ENCODE measurements at places on chromosomes 4 and X. TPM values are rescaled to one million over a fixed set of nuclear protein-coding genes. Genes with fewer than 3 reads are reported as not detected.

DNA sequence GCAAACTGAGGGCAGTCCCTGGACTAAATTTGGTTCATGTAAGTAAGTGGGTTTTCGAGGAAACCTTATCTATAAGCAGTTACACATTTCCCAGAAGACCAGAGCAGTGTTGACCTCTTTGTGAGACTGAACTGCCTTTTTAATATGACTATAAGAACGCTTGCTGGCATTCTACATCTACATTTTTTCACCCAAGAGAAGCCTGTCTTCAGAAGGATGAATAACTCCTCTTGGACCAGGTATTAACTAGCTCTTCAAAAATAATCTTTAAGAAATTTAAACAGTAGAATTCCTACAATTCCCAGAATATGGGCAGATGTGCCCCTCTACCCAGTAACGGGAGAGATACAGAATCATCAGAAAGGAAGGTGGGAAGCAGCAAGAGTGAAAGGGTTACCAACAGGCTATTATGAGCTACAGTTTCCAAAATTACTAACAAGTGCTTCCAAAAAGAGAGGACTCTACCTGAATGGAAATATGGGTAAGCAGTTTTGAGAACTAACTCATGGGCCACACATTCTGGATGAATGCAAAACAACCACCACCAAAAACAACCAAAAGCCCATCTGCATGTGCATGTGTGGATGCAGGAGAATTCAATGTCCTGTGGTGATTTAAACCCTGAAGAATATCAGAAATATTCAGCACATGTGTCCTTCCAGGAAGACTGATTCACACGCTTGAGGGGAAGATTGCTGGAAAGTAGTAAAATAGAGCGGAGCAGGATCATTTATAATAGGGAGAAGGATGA lies 17.4 kb downstream of the BBS12 start:
- no peak for DNase-seq

DNA sequence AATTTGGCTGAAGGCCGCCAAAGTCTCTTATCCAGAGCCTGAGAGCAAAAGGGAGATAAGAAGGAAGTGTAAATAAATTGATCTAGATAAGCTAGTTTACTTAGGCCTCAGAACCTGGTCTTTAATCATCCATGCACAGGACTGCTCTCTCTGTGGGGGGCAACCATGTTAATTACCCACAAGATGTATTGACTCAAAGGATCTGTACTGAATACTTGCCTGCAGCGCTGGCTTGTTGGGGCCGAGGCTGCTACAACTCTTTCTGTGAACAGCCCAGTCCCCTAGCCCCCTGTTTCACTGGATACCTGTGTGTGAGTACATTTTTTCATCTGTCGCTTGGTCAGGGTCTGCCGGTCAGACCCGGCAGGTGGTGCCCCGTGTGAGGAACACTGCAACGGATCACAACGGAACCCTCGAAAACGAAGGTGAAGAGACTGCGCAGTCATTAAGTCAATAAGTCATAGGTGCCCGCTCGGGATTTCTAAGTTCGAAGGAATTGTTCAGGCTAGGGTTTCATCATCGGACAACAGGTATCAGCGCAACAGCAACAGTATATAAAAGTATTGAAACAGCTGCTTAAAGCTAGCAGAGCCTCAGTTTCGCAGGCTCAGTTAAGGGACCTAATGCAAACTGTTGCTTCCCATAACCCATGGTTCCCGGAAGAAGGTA lies 8.3 kb downstream of the MAGEA11 start:
- DNase-seq: peak; percentile 20

- DNase-seq: no peak
These were observed 37.7 kb upstream of the FAT1 start for GRCh38 chr4:186761393-186761792.

GRCh38 chr4:16155528-16156169 lies 70.6 kb downstream of the TAPT1 start:
- no peak for DNase-seq

DNA sequence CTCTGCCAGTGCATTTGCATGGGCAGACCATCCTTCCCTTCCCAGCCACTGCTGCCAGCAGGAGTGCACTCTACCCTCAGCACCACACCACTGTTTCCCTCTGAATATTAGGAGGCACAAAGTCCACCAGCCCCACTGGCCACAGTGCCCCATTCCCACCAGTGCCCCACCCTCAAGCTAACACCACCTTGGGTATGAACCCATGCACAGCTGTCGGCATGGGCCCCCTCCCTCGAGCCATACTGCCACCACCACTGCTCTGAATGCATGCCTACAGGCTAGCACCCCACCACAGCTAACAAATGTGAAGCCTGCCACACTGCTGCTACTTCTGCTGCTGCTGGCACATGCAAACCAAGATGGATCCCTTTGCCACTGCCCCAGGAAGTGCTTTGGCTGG lies 810.4 kb downstream of the TRAM1L1 start:
- no peak for DNase-seq

DNA sequence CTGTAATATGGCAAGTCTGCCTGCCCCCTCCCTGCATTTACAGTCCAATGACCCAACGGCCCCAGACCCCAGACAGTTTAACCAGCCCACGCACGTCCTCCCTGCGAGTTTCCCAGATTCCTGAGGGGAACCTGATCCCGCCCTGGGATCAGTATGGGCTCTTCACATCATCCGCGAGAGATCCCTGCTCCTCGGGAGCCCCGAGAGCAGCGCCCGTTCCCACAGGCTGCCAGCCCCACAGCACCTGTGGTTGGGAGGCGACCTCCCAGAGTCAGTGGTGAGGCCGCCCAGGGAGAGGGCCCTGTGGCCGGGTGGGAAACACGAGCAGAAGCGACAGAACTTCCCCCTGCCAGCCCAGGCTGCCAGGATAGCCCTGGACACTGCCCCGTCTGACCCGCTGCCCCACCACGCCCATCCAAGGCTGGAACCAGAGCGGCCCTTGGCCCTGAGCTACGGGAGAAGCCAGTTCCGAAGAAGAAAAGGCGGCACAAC lies 32.8 kb downstream of the TSC22D3 start:
- DNase-seq: no peak

DNA sequence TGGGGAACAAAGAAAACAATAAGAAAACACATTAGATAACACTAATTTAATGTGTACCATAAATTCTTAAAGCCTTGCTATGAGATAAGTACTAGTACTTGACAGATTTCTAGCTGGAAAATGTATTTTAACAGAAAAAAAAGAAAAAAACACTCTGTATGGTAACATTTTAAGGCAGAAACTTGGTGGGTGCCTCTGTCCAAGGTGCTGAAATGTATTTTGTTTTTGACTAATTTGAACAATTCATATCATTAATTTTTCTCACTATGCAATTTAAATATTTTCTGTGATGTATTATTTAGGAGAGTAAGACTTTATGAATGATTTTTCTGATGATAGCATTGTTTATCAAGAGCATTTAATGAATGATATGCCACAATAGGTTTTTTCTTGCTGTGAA lies 107.5 kb downstream of the GABRG1 start:
- peak; percentile 16 for DNase-seq

GRCh38 chr4:2248821-2249261 lies 6.9 kb upstream of the HAUS3 start:
- peak; percentile 3 for DNase-seq

- no peak for DNase-seq
These were observed 1567.9 kb downstream of the ARAP2 start for GRCh38 chr4:34676400-34676799.

- no peak for DNase-seq
These were observed 18.8 kb downstream of the IL3RA start for GRCh38 chrX:1355131-1356046.

- no peak for DNase-seq
These were observed 38.8 kb upstream of the MAD2L1 start for GRCh38 chr4:120105472-120105871.

DNA sequence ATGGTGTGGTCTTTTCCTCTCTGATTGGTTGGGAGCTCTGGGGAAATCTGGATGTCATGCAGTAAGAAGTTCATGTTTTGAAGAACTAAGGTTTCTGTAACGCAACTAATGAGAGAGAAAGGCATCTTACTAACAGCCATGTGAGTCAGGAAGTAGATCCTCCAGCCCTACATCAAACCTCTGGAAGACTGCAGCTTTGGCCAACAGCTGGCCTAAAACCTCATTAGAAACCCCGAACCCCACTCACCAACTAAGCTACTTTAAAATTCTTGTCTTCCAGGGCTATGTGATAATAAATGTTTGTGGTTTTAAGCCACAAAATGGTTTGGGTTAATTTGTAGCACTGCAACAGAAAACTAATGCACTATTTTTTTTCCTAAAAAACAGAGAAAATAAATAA lies 549.0 kb upstream of the GRID2 start:
- DNase-seq: no peak

- no peak for DNase-seq
These were observed 59.0 kb upstream of the AFF2 start for GRCh38 chrX:148441387-148441786.

GRCh38 chr4:120081726-120082125 lies 15.1 kb upstream of the MAD2L1 start:
- no peak for DNase-seq

GRCh38 chr4:81722290-81722851 lies 250.7 kb upstream of the RASGEF1B start:
- peak; percentile 81 for DNase-seq

GRCh38 chr4:3179126-3179706 lies 69.7 kb upstream of the MSANTD1 start:
- peak; percentile 53 for DNase-seq

GRCh38 chrX:147749308-147749707 lies 162.4 kb upstream of the FMR1 start:
- DNase-seq: no peak

- no peak for DNase-seq
These were observed 183.3 kb downstream of the ZIC3 start for GRCh38 chrX:137749246-137749645.

DNA sequence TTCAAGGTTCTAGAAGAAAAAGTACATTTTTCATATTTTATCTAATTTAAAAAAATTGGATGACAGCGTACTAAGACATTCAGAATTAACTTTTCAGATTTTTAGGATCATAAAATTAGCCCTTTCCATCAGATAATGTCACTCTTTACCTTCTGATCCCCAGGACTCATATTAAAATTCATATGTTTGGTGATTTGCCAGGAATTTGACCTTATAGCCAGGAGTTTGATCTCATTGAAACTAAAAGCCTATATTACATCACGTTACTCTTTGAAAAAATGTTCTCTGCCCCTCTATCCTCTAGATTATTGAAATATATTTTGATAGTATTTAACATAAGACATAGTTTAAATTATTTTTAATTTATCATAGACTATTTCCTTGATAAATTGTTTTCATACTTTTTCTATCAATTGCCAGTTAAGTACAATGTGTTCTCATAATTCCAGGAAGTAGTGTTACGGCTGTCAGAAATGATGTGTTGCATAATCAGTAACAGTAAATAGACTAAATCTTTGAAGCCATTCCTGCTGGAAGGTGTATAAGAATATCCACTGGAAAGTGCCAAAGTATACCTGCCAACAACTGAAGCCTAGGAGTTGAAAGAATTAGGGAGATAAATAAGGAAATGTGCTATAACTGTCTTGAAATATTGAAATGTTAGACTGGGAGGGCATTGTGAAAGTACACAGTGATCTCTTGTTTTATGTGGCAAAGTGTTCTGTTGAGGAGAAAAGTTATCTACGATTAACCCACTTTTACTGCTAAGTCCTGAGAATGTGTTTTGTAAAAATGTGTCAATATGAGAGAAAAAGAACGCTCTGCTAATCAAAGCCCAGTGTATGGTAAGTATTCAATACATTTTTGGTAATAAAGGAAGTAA lies 32.9 kb upstream of the PDGFC start:
- no peak for DNase-seq

DNA sequence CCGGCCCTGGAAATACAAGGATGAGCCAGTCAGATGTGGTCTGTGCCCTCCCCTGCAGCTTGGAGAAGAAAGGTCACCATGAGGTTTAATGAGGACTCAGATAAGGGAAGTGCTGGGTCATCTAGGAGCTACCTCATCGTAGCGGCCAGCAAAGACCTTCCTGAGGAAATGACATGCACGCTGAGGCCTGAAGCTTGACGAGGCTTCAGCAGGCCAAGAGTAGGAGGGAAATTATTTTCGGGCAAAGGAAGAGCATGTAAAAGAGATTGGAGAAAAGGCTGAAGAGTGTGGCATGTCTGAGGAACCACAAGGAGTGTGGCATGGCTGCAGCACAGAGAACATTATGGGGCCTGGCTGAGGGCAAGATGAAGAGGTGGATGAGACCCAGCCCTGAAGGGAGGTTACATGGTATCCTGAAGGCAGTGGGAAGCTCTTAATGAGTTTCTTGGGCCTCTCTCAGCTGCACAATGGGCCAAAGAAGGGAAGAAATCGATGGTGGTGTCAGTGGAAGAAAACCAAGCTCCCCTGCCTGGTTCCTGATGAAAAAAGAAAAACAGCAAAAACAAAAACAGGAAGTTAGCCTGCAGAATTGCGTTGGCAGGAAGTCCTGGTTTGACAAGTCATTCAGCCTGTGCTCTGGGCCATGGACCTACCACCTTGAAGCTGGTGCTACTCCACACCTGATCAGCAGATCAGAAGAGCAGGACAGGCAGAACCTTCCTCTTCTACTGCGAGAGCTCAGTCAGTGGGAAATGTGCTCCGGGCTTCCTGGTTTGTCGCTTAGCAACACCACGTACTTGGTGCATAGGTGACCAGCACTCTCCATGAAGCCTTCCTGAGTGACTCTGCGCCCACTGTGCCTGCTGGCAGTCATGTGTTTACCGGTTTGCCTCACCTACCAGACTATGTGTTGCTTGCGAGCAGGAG lies 134.5 kb upstream of the KLF3 start:
- peak; percentile 81 for DNase-seq

GRCh38 chr4:2289955-2290333 lies 28.0 kb upstream of the MXD4 start:
- DNase-seq: no peak

- DNase-seq: no peak
These were observed 328.0 kb upstream of the BOD1L1 start for GRCh38 chr4:13955551-13955950.

DNA sequence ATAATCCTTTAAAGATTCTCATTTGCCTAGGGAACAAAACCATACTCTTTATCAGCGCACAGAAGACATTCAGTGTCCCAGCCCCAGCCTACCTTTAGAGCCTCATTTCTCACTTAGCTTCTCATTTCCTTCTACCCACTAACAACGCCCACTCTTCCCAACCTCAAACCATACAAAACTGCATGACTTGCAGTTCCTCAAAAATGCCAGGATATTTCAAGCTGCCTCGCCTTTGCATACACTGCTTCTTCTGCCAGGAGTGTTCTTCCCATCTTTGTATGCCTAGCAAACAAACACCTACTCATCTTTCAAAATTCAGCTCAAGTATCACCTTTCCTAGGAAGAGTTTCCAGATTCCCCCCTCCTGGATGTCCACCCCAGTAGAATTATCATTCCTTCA lies 129.9 kb upstream of the ADGRL3 start:
- no peak for DNase-seq

Gene SYTL4
- total RNA-seq: 12.5 TPM

Gene CLCN3
- total RNA-seq: 10.4 TPM

Gene TDO2
- total RNA-seq: not detected

Gene CHRDL1
- 18.7 TPM for total RNA-seq

Gene TMEM35A
- total RNA-seq: 0.29 TPM

Gene FAM47A
- not detected for total RNA-seq

Gene CENPI
- total RNA-seq: not detected

Gene TCEAL7
- total RNA-seq: 8.8 TPM

Gene SSR4
- 13.9 TPM for total RNA-seq

Gene NEUROG2
- total RNA-seq: not detected

Gene MAGEA2B
- not detected for total RNA-seq

Gene USP17L15
- not detected for total RNA-seq
